ENCODE measurements at places on chromosomes 13 and 19.

DNA sequence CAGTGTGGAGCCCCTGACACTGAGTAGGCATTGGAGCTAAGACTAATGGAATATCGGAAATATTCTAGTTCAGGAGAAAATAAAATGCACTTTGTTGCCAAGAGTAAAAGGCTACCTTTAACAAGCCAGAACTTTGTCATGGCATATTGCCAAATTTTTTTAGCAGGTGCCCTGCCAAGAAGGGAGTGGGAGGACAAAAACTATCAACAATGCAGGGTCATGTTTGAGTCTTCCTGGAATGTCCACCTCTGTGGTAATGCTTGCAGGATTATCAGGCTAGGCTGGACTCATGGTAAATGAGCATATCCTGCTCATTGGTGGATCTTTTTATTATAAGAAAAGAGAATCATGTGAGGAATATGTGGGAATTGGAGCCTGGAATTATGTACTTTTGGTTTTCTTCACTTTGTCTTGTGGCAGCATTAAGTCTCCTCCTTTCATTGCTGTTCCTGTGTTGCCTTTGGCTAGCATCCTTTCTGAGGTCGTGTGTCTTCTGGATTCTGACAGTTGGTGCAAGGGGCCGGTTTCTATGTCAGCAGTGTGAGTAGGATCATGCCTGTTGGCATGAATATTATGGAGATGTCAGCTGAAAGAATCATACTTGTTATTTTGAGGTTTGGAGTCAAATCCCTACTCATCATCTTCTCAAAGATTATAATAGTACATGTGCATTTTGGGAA, 122.9 kb upstream of the SPRY2 start:
- DNase-seq: no peak

- DNase-seq: no peak
Observed at GRCh38 chr13:26979334-26979733, 192.3 kb downstream of the USP12 start.

DNA sequence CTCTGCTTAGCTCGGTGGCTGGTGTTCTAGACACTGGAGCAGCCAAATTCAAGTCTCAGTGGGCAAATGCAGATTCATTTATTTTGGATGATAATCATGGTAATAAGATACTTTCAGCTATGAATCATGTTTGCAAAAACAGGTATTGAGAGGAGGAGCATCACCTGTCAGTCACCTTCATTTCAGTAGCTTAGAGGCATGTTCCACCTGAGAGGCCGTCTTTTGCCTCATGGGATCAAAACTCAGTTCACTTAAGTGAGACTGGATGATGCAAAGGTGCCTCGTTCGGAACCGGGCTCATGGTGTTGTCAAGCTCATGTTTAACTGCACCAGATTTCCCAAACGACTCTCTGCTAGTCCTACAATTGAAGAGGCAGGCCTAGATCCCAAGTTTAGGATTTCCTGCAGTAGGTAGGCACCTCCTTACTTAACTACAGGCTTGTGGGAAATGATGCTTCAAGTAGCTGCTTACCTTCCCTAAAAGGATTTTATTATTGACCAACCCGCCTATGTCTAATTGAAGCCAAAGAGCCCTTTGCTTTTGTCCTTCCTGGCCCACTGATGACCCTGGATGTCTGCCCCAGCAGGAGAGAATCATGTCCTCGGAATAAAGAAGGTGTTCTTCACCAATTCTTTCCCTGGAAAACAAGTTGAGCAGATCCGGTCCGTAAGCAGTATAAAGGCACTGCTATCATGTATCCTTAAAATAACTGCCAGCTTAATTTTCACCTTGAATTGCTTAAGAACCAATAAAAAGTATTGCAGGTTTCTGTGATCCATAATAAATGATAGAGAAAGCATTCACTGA, 60.0 kb downstream of the ZAR1L start:
- no peak for DNase-seq

- no peak for DNase-seq
Observed at GRCh38 chr19:51227326-51227725, 2.4 kb downstream of the CD33 start.

GRCh38 chr19:50909240-50910070, 1.7 kb downstream of the KLK4 start:
- DNase-seq: peak; percentile 34

DNA sequence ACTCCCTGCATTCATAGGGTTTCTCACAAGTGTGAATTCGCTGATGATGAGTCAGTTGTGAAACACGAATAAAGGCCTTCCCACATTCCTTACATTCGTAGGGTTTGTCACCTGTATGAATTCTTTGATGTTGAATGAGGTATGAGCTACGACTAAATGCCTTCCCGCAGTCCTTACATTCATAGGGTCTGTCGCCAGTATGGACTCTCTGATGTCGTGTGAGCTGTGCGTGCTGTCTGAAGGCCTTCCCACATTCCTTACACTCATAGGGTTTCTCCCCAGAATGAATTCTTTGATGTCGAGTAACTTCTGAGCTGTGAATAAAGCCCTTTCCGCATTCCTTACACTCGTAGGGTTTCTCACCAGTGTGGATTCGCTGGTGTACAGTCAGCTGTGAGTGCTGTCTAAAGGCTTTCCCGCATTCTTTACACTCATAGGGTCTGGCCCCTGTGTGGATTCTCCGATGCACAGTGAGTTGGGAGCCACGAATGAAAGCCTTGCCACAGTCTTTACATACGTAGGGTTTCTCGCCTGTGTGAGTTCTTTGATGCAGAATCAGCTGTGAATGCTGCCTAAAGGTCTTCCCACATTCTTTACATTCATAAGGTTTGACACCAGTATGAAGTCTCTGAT, 30.5 kb upstream of the COX7A1 start:
- DNase-seq: no peak

- DNase-seq: no peak
Observed at GRCh38 chr19:57334191-57334590, 13.9 kb downstream of the ZNF543 start.

DNA sequence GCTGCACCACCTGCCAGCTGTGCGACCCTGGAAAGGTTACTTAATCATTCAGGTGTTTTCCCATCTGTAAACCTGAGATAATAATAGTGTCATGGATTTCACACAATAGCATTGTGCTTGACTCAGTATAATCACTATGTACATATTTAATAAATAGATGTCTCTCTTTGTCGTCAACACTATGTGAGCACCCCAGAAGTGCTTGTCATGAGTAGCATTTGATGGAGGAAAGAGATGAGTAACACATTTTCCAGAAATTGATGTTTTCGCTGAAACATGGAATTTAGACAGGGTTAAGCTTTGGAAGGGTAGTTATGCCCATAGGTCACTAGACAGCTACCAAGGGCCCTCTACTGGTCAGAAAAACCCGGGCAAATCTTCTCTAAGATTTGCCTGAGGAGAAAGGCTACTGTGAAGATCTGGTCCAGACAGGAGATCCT, 9.5 kb upstream of the MBNL2 start:
- no peak for DNase-seq

DNA sequence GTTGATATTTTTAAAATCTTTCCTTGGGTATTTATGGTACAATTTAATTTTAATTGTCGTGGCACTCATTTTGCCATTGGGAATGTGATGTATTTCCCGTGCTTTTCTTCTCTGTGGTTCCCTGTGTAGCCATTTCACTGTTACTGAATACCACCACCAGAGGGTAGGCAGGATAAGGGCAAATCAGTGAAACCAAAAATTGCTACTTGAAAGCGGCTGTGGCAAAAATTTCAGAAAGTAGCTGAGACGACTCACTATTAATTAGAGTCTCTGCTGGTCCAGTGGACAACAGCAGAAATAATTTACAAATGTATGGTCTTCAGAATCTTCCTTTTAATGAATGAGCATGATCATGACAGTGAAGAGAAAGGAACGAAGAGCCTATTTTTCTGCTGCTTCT, 34.4 kb upstream of the MIR17HG start:
- no peak for DNase-seq

GRCh38 chr19:42113641-42114348, 18.5 kb downstream of the POU2F2 start:
- DNase-seq: no peak
